IPS DF 19.7 (cell line): ENCODE measurements at places on chromosomes 7 and 10.

GRCh38 chr7:66272321-66272720, 67.2 kb downstream of the TPST1 start:
- no peak for DNase-seq

GRCh38 chr10:69492091-69492745, 41.0 kb downstream of the TSPAN15 start:
- no peak for DNase-seq

DNA sequence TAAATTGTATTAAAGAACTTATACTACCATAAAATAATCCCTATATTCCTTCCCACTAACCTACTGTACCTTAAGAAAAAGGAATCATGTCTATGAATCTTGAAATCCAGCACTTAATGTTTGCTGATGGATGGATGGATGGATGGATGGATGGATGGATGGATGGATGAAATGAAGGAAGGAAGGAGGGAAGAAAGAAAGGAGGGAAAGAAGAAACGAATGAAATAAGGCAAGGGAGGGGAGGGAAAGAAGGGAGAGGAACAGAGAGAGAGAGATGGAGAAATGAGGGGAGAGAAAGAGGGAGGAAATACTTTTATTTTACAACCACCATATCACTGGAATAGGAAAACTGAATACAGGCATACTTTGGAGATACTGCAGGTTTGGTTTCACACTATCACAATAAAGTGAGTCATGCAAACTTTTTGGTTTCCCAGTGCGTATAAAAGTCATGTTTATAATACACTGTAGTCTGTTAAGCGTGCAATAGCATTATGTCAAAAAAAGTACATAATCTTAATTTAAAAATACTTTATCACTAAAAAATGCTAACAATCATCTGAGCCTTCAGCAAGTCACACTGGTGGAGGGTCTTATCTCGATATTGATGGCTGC, 219.8 kb downstream of the CHCHD3 start:
- DNase-seq = no peak

- DNase-seq = no peak
Measured at GRCh38 chr7:85095806-85096205, 91.0 kb downstream of the SEMA3D start.

GRCh38 chr7:96833676-96834453, 124.2 kb upstream of the SEM1 start:
- no peak for DNase-seq

DNA sequence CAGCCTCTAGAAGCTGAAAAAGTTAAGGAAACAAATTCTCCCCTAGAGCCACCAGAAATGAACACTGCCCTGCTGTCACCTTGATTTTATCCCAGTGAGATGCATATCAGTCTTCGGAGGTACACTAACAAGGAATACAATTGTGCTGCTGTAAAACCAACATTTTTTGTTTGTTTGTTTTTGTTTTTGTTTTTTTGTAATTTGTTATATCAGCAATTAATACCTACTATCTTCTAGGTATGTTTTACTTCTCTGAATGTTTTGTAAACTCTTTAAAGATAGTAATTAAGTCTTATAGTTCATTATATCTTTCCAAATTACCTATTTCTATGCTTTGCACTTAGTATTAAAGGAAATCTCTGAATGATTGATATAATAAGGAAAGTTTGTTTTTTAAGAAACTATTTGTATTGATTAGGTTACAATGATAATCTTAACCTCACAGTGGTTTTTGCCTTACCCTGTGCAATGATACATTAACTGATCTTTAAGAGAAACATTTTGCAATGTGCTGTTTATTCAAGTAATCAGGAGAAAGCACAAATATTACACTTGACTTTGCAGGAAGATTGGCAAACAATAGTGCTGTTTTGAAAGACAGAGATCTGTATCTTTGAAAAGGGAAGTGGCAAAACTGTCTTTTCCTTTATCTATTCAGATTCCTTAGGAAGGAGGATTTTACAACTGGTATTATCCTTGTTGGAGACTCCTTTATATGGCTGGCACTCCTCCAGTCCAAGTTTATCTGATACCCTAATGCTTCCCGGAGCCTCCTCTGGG, 11.3 kb upstream of the HGF start:
- no peak for DNase-seq

DNA sequence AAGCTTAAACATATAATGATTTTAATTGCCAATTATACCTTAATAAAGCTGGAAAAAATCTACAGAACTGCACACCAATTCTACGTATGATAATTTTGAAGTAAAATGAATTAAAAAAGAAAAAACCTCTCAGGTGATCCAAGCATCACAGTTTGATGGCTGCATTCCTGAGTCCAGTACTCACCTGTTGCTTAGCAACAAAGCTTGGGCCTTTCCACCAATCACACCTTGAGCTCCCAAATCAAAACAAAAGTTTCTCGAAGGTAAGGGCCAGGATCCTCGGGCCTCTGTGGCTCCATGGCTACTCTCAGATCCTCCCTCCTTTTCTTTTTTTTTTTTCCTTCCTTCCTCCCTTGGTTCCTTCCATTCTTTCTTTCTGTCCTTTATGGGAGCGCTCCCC, 137.2 kb upstream of the PCBD1 start:
- peak; percentile 50 for DNase-seq

DNA sequence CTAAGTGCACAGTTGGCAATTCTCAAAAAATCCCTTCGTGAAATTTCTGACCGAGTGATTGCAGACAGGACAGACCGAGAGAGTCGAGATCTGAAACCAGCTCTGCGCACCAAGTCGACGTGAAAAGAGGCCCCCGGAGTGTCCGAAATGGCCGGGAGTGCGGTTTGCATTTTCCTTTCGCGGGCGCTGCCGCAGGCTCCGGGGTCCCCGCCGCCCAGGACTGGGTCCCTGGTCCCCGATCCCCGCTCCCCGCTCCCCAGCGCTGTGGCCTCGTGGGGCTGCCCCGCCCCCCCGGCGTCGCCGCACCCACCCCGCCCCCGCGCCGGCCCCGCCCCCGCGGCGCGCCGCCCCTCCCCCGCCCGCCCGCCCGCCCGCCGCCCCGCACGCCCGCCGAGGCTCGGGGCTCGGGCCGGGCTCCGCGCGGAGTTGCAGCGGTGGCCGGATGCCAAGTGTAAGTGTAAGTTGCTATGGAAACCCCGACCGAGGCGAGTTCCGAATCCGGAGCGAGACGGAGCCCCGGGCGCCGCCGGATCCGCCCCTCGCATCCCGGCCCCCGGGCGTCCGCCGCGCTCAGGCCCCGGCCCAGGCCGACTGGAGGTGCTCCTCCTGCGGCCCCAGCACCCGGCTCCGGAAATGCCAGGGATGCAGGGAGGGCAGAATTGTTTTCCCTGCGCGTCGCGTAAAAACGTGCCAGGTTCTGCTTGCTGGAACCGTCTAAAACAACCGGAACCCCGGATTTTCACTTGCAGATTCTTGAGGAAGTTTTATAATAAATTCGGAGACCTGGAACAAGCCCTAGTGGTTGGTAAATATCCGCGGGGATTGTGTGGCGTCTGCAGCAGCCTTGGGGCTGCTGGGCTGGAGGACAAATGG, 4.6 kb downstream of the BMI1 start:
- no peak for DNase-seq

- DNase-seq = no peak
Measured at GRCh38 chr7:17054206-17054605, 172.4 kb upstream of the AGR3 start.

GRCh38 chr10:132443605-132443982, 46.6 kb downstream of the PWWP2B start:
- no peak for DNase-seq

DNA sequence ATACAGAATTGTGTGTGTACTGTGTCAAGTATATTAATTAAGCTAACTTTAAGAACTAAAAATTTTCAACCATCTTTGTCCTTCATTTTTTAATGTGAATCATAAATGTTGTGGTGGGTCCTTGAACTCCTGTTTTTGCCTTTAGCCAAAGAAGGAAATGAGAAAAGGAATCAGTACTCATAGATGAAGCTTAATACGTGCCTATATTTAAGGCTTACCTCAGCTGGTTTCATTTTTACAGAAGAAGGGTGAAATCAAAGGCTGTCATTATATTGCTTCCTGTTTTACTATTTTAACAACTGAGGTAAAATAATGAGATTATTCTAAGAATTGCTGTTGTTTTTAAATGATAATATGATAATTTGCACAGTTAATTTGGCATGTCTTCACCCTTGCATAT, 6.3 kb upstream of the SNX13 start:
- no peak for DNase-seq

DNA sequence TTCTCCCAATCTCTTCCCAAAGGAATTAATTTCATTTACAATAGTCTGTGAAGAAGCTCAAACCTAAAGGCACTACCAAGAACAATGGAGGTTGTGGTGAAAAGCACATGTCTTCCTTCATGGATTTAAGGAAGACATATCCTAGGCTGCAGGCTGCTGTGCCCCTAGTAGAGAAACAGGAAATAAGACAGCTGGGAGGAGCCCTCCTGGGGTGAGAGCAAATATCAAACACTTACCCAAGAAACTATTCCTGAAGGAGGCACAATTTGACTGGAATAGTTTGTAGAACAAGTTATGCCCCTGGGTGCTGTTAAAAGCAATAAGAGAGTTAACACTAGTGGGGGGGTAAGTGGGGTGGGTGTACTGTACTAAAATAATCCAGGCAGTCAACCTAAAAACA, 30.1 kb downstream of the PDZD8 start:
- DNase-seq = peak; percentile 30

GRCh38 chr7:95577137-95577536, 19.2 kb downstream of the PDK4 start:
- no peak for DNase-seq

DNA sequence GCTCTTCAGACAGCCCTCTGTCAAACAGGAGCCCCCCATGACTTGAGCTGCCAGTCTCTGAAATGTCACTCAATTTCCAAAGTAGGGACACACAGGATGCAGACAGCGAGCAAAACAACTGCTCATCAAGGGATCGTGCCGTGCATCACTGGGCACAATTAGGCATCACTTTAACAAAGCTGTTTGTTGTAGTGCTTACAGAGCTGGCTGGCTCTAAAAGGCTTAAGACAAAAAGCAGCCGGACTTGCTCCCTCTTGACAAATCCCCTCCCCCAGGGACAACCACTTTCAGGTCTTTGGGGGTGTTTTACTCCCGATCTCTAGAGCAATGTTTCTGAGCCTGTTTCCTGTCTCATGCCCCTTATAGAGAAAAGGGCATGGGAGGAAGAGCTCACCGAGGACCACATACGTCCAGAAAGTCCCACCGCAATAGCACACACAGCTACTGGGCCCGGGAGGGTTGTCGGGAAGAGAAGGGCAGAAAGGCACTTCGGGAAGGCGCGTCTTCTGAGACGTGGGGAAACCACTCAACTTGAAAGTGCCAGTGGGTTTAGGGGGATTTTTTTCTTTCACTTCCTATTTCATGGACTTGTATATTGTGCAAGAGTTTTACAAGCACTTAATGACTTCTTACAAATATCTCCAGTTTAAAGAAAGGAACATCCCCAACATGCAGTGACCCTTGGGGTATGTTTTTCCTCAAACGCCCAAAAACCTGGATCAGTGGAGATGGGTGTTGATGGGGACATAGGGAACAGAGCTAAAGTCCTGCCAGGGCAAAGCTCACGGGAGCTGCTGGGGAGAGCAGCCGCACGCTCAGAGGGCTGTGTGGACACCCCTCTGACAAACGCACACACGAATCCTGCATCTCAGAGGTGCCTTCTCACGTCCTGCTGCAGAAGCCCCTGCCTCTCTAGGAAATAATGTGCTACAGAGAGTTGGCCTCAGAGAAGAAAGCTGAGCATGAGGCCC, 27.1 kb downstream of the LRRC20 start:
- DNase-seq = no peak

DNA sequence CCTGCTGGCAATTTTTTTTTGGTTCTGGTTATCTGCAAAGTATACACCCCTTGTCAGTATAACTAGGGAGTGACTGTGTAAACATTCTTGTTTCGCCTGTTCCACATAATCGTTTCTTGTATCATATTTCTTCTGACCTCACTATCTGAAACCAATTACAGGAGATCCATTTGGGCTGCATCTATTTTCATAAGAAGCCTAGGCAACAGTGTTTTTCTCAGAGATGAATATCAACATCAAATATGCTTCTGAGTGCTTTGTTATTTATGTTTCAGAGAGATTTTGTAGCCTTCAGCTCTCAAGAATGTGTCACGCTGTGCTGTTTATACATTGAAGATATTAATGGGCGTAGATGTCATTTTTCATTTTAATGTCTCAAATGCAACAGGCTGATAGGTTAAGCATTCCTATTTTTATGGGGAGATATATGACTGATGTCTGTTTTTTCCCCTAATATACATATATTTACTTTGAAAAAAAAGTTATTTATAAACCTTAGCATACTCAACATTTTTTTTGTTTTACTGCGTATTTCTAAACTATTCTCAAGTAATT, 115.5 kb downstream of the FOXP2 start:
- no peak for DNase-seq

DNA sequence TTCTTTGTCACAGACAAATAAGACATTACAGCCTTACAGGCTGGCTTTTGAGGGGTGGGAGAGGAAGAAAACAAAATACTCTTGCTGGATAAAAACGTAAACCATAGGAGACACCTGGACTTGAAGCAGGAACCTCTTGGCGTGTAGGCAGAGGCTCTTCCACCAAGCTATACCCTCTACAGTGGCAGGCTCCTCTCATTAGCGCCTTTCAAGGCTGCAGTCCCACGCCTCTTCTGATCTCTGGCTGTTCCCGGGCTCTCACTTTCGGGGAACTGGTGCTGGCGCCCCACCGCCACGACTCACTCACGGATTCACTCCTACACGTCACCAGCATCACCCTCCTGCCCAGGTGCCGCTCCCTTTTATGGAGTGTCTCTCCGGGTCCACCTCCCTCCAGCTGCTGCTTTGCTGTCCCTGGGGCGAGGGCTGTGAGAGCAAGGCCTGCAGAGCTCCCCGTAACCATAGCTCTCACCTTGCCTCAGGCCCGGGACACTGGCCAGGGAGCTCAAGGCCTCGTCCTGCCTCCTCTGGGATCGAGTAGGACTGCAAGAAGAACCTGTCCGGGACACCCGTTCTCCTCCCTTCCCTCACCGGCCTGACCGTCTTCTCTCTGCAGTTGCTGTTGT, 62.6 kb downstream of the ZNF777 start:
- no peak for DNase-seq

GRCh38 chr10:127762925-127763324, 25.9 kb downstream of the FOXI2 start:
- DNase-seq = no peak

DNA sequence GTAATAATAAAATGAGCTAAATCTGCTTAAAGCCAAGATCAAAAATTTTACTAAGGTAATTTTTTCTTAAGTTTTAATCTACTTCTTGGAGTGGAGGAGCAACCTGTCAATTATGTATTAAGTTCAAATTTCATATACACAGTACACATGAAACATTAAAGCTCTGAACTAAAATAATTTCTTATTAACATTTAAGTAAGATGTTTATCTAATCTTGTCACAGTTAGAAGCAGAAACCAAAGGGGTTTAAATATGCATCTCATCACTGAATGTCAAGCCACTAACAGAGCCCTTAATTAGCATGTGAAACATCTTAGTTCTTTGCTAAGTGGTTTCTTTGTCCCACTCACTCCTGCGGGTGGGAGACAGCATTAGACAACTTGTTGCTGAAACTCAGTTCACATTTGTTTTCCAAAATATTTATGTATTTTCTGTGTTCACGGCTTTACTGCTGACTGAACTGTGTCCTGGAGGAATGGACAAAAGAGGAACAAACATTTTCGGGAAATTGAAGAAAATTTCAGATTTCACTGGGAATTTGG, 130.9 kb upstream of the MBL2 start:
- DNase-seq = no peak
